Mesothelial cell of epicardium (in vitro differentiated cells): ENCODE measurements at places on chromosomes 11 and 22.

- no peak overlapping the region for H3K4me3 ChIP-seq
- no peaks in the 10 kb centered on the region for H3K27me3 ChIP-seq
- peaks cover 37% of the 10 kb centered on the region for H3K36me3 ChIP-seq
- H3K4me1 ChIP-seq, result peaks cover 4% of the 10 kb centered on the region
These were observed 27.0 kb upstream of the POGLUT3 start for GRCh38 chr11:108525161-108525560.

DNA sequence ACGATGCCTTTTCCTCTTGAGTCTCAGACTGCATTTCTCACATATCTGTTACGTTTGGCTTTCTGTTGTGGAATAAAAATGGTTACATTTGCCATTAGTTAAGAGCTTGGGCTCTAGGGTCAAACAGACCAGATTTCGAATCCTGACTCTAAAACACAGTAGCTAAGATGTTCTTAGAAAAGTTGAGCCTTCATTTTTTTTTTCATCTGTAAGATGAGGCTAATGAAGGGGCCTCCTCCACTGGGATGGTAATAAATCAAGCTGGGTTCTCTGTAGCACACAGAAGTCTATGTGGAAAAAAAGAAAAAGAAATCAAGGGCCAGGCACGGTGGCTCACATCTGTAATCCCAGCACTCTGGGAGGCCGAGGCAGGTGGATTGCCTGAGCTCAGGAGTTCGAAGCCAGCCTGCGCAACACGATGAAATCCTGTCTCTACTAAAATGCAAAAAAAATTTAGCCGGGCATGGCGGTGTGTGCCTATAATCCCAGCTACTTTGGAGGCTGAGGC is 49.9 kb upstream of the CAPRIN1 start:
- no peak for DNase-seq
- H3K36me3 ChIP-seq, result no peaks in the 10 kb centered on the region
- peak overlapping the region; percentile 21 for H3K27ac ChIP-seq
- no peak overlapping the region for H3K4me3 ChIP-seq
- peaks cover 10% of the 10 kb centered on the region for H3K27me3 ChIP-seq
- H3K4me1 ChIP-seq, result peaks cover 23% of the 10 kb centered on the region

- no peak overlapping the region for H3K4me3 ChIP-seq
- no peaks in the 10 kb centered on the region for H3K27me3 ChIP-seq
- H3K36me3 ChIP-seq, result no peaks in the 10 kb centered on the region
- peaks cover 47% of the 10 kb centered on the region for H3K4me1 ChIP-seq
- DNase-seq, result no peak
These were observed 352.8 kb upstream of the FAT3 start for GRCh38 chr11:91871791-91872190.

- H3K27me3 ChIP-seq, result no peaks in the 10 kb centered on the region
- no peak for DNase-seq
- no peak overlapping the region for H3K27ac ChIP-seq
- H3K4me3 ChIP-seq, result no peak overlapping the region
- peaks cover 2% of the 10 kb centered on the region for H3K4me1 ChIP-seq
- no peaks in the 10 kb centered on the region for H3K36me3 ChIP-seq
These were observed 626.1 kb upstream of the ARHGAP42 start for GRCh38 chr11:100061006-100061405.

- H3K4me1 ChIP-seq, result no peaks in the 10 kb centered on the region
- DNase-seq, result no peak
- H3K27me3 ChIP-seq, result peaks cover 12% of the 10 kb centered on the region
- H3K27ac ChIP-seq, result peak overlapping the region; percentile 11
- no peak overlapping the region for H3K4me3 ChIP-seq
These were observed 60.6 kb downstream of the RTL6 start for GRCh38 chr22:44437216-44438055.

GRCh38 chr22:48402591-48403031 is 1425.1 kb downstream of the BRD1 start:
- peaks cover 10% of the 10 kb centered on the region for H3K27me3 ChIP-seq
- H3K4me3 ChIP-seq, result no peak overlapping the region
- DNase-seq, result no peak
- no peaks in the 10 kb centered on the region for H3K4me1 ChIP-seq
- no peaks in the 10 kb centered on the region for H3K36me3 ChIP-seq

DNA sequence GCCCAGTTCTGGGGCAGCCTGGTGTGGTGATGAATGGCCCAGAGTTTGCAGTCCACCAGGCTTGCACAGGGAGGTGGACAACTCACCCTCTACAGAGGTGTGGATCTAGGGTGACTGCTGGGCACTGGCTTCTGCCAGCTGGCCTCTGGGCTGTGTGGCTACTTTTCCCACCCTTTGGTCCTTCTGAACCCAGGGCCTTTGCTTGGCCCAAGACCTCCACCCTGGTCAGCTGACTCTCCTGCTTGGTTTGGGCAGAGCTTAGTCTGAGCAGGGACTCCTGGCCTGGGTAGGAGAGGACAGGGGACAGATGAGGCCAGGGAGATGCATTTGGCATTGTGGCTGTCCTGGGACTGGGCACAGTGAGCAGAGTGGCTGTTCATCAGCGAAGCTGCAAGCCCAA is 83.0 kb upstream of the SHANK2 start:
- no peak for DNase-seq
- H3K36me3 ChIP-seq, result no peaks in the 10 kb centered on the region
- no peak overlapping the region for H3K27ac ChIP-seq
- peaks cover 18% of the 10 kb centered on the region for H3K27me3 ChIP-seq
- peaks cover 11% of the 10 kb centered on the region for H3K4me1 ChIP-seq

DNA sequence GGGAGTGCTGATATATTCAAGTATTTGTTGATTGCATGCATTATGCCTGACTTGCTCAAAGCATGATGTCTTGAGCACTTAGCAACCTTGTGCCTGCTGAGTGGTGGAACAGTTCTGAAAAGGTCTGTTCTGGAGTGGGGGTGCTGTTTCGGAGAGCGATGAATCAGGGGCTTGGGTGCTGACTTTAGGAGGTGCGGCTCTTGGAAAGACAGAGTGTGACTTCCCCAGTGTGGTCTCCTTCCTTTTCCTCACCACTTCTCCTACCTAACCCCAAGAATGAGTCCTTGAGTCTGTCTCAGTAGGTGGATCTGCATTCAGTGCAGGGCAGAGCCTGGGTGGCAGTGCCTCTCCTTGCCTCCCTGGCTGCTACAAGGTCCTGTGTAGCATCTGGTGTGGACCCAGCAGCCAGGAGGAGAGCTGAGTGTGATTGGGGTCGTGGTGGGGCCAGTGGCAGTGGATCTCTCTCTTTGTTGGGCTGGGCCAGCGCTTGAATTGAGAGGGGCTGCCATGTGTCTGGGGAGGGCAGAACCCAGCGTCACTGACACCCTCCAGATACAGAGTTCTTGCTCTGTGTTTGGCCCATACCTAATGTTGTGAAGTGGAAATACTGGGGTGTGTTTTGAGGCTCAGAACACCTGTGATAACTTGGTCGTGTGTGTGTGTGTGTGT is 35.9 kb downstream of the ST3GAL4 start:
- no peak overlapping the region for H3K27ac ChIP-seq
- no peaks in the 10 kb centered on the region for H3K27me3 ChIP-seq
- peaks cover 12% of the 10 kb centered on the region for H3K4me1 ChIP-seq
- DNase-seq, result no peak
- no peaks in the 10 kb centered on the region for H3K36me3 ChIP-seq
- H3K4me3 ChIP-seq, result no peak overlapping the region

DNA sequence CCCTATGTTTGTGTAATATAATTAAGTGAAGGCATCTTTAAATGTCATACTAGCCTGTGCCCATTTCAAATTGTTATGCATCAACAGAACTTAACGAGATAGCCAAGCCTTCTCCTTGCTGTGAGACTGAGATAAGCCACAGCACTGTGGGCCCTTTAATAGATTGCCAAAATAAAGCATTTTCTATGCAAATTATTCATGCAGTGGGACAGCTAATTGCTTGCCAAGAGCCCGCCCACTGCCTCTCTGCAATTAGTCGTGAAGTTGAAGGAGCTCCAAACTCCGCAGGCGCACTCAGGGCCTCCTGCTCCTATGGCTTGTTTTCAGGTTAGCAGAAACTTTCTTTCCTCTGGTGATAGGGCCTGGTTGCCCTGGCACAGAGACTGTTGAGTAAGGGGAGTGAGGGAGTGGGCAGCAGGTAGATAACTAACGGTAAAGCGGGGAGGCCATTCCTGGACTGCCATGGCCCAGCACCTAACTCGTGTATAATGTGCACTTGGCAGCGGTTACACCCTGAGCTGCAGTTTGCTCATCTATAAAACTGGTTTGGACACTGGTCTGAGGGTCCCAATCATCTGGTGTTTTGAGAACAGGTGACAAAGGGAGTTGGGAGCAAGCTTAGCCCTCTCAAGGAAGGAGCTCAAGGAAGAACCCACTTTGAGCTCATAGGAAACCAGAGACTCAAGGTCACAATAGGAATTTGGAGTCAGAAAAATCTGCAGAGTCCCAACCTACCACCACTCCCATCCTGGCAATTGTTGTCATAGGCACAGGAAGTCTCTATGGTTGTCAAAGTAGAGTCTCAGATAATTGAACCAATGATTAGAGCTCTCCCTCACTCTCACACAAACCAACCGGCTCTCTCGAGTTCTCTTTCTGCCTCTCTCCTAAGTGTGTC is 33.9 kb upstream of the RIC3 start:
- DNase-seq, result no peak
- H3K36me3 ChIP-seq, result no peaks in the 10 kb centered on the region
- H3K27me3 ChIP-seq, result peaks cover 24% of the 10 kb centered on the region
- no peaks in the 10 kb centered on the region for H3K4me1 ChIP-seq
- H3K4me3 ChIP-seq, result no peak overlapping the region

- H3K36me3 ChIP-seq, result peaks cover 22% of the 10 kb centered on the region
- no peak for DNase-seq
These were observed 54.6 kb downstream of the SPECC1L start for GRCh38 chr22:24325105-24325757.

- DNase-seq, result no peak
- no peaks in the 10 kb centered on the region for H3K27me3 ChIP-seq
- peaks cover 3% of the 10 kb centered on the region for H3K36me3 ChIP-seq
These were observed 2.1 kb upstream of the MOB2 start for GRCh38 chr11:1488575-1489180.

- H3K4me1 ChIP-seq, result peaks cover 5% of the 10 kb centered on the region
- peaks cover 7% of the 10 kb centered on the region for H3K27me3 ChIP-seq
- no peaks in the 10 kb centered on the region for H3K36me3 ChIP-seq
- no peak for DNase-seq
- no peak overlapping the region for H3K27ac ChIP-seq
- H3K4me3 ChIP-seq, result no peak overlapping the region
These were observed 2.9 kb downstream of the OR51V1 start for GRCh38 chr11:5197536-5197935.

- no peaks in the 10 kb centered on the region for H3K36me3 ChIP-seq
- H3K4me1 ChIP-seq, result no peaks in the 10 kb centered on the region
- H3K4me3 ChIP-seq, result no peak overlapping the region
- peaks cover 41% of the 10 kb centered on the region for H3K27me3 ChIP-seq
- no peak for DNase-seq
These were observed 3.4 kb downstream of the ACCSL start for GRCh38 chr11:44051171-44051570.

DNA sequence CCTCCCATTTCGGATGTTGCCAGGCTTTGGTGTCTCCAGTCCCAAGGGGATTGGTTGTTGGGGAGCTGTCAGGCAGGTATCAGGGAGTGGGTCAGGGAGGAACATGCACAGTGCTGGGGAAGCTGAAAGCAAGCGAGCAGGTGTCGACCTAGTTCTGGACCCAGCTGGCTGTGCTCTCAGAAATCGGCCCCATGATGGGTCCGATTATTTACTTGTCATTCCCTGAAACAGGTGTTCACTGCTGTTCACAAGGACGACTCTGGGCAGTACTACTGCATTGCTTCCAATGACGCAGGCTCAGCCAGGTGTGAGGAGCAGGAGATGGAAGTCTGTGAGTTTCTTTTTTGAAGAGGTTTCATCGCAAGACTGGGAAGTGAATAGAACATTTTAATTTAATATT is 76.8 kb downstream of the JAM3 start:
- DNase-seq, result no peak
- H3K4me3 ChIP-seq, result no peak overlapping the region
- no peaks in the 10 kb centered on the region for H3K4me1 ChIP-seq

GRCh38 chr11:105781807-105782206 is 171.9 kb downstream of the GRIA4 start:
- H3K27me3 ChIP-seq, result no peaks in the 10 kb centered on the region
- no peak for DNase-seq
- H3K36me3 ChIP-seq, result peaks cover 4% of the 10 kb centered on the region
- H3K27ac ChIP-seq, result no peak overlapping the region

GRCh38 chr11:16440136-16440535 is 83.8 kb upstream of the SOX6 start:
- H3K4me1 ChIP-seq, result peaks cover 24% of the 10 kb centered on the region
- H3K27me3 ChIP-seq, result no peaks in the 10 kb centered on the region
- no peaks in the 10 kb centered on the region for H3K36me3 ChIP-seq

GRCh38 chr22:50694766-50695420 is 22.3 kb downstream of the SHANK3 start:
- H3K36me3 ChIP-seq, result peaks cover 6% of the 10 kb centered on the region
- no peak overlapping the region for H3K27ac ChIP-seq
- peaks cover 9% of the 10 kb centered on the region for H3K4me1 ChIP-seq
- peaks cover 26% of the 10 kb centered on the region for H3K27me3 ChIP-seq
- DNase-seq, result peak; percentile 12
- H3K4me3 ChIP-seq, result no peak overlapping the region

DNA sequence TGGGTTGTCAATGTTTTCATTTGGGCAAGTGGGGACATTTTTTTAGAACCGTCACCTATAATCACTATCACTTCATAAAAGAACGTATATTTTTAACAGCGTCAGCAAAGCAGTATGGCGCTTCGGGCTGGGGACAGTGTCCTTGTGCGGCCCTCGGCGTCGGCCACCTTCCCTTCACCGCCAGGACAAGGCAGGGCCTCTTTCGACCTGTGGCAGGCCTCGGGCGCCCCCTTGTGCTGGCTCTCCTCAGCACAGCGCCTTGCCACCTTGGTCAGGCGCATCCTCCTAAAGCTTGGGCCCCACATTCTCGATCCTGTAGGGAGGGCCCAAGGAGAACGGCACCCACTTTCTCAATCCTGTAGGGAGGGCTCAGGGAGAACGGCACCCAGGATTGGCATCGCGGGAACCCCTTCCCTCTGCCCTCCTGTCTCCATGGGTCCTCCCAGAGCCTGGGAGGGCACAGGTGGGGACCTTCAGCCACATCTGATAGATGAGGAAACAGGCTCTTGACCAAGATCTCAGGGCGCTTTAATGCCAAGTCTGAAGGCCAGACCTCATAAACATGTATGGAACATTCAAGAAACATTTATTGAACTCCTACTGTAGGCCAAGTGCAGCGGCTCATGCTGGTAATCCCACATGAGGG is 11.5 kb upstream of the FADD start:
- no peaks in the 10 kb centered on the region for H3K36me3 ChIP-seq
- peaks cover 3% of the 10 kb centered on the region for H3K4me1 ChIP-seq
- H3K4me3 ChIP-seq, result no peak overlapping the region
- peaks cover 8% of the 10 kb centered on the region for H3K27me3 ChIP-seq

- no peaks in the 10 kb centered on the region for H3K27me3 ChIP-seq
- H3K36me3 ChIP-seq, result peaks cover 19% of the 10 kb centered on the region
- no peaks in the 10 kb centered on the region for H3K4me1 ChIP-seq
- H3K4me3 ChIP-seq, result no peak overlapping the region
These were observed 23.5 kb upstream of the CRYBB3 start for GRCh38 chr22:25176175-25176574.

DNA sequence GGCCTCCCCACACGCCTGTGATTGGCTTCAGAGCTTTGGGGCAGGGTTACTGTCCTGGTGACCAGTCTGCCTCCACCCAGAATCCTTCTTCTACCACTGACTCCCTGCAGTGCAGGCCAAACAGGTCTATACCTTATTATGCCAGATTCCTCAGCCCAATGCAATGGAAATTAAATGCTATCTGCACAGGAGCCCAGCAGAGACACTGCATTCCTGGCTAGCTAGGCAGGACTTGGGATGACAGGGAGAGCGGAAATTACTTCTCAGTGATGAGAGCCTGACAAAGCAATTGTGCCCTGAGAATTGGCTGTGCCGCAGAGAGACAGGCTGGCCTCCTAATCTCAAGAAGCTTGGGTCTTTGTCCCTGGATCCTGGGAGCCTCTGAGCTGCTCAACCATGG is 143.8 kb upstream of the NCAM1 start:
- H3K36me3 ChIP-seq, result no peaks in the 10 kb centered on the region
- no peak overlapping the region for H3K27ac ChIP-seq
- no peaks in the 10 kb centered on the region for H3K27me3 ChIP-seq
- H3K4me3 ChIP-seq, result no peak overlapping the region
- DNase-seq, result no peak
- no peaks in the 10 kb centered on the region for H3K4me1 ChIP-seq
